ENCODE measurements at places on chromosomes 5 and 9. TPM values are rescaled to one million over a fixed set of nuclear protein-coding genes. Genes with fewer than 3 reads are reported as not detected.
A peak's percentile ranks its signal among the peaks of the same experiment; 100 is the strongest.

SPATA31C1 gene
- total RNA-seq, result not detected

DNA sequence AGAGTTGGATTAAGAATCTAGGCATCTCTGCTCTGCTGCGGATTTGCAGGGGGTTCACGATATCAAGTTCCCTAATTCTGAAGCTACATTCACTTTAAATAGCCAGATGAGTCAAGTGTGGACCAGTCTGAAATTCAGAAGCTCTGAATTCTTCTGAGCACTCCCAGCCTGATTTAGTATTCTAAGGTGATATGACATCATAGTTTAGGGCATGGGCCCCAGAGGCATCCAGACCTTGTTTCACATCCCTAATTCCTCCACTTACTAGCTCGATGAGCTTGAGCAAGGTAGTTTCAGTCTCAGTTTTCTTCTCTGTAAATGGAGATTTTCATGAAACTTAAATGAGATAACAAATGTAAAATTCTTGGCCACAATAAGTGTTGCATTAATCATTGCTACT lies 65.2 kb downstream of the TMEM167A start:
- no peak for DNase-seq

- peak; percentile 14 for DNase-seq
Observed at GRCh38 chr5:177003649-177004048, 2.9 kb downstream of the UIMC1 start.

- DNase-seq, result peak; percentile 59
Observed at GRCh38 chr5:90783460-90784333, 225.1 kb downstream of the ADGRV1 start.

FGFR4 gene
- 0.87 TPM for total RNA-seq

MAMDC4 gene
- total RNA-seq, result 2.0 TPM

DNA sequence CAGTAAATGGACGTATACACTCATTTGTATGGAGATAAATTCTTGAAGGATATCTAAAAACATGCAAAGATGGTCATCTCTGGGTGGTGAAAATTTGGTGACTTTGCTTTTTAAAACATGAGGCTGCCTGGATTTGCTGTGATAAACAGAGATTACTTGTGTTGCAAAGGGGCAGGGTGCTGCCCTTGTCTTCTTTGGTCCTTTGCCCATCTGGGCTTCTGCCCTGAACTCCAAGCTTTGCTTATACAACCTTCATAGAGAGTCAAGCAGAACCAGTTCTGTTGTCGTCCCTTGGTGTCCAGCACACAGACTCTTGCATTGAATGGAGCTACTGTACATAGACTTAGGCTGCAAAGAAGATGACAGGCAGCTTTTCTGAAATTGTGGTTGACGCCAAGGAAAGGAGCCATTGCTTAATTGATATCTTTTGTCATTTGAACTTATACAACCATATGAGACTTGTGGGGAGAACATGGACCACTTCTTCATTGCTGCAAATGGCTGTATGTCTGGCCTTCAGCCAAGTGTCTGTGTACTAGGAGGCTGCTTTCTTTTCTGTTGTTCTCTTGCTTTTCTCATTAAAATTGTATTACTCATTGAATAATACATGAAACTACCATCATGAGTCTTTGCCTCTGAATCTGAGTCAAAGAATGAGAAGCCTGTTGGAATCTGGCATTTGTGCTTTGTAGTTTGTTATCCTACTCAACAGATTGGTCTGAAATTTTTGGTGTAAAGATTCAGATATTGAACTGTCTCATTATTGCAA lies 152.5 kb downstream of the DMRT2 start:
- no peak for DNase-seq

- no peak for DNase-seq
Observed at GRCh38 chr5:40780199-40780598, 18.0 kb downstream of the PRKAA1 start.

- no peak for DNase-seq
Observed at GRCh38 chr5:98121036-98121936, 652.2 kb upstream of the RGMB start.

FAM221B gene
- not detected for total RNA-seq

SH3RF2 gene
- 0.22 TPM for total RNA-seq

- peak; percentile 30 for DNase-seq
Observed at GRCh38 chr5:57501414-57502201, 19.0 kb upstream of the ACTBL2 start.

C5orf63 gene
- total RNA-seq, result 2.4 TPM

GRCh38 chr5:50325237-50325832 lies 115.8 kb downstream of the EMB start:
- peak; percentile 35 for DNase-seq

PCDHGA6 gene
- 1.7 TPM for total RNA-seq

CACNA1B gene
- under 0.01 TPM for total RNA-seq

DNA sequence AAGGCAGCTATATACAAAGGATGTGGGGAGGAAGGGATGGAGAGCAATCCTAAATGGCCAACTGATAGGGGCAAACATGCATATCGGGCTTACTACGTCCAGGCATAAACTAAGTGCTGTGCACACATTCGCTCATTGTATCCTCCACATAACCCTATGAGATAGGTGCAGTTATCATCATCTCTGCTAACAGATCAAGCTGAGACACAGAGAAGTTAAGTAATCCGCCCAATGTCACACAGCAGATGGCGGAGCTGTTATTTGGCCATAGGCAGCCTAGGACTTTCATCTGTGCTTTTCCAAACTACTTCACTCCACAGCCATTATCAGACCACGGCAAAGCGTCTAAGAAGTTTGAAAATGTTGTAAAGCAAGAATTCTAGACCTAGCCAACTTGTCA lies 197.5 kb downstream of the RGS3 start:
- DNase-seq, result no peak

SLC36A2 gene
- not detected for total RNA-seq

TRPM3 gene
- 0.40 TPM for total RNA-seq

TMEM215 gene
- not detected for total RNA-seq

DNA sequence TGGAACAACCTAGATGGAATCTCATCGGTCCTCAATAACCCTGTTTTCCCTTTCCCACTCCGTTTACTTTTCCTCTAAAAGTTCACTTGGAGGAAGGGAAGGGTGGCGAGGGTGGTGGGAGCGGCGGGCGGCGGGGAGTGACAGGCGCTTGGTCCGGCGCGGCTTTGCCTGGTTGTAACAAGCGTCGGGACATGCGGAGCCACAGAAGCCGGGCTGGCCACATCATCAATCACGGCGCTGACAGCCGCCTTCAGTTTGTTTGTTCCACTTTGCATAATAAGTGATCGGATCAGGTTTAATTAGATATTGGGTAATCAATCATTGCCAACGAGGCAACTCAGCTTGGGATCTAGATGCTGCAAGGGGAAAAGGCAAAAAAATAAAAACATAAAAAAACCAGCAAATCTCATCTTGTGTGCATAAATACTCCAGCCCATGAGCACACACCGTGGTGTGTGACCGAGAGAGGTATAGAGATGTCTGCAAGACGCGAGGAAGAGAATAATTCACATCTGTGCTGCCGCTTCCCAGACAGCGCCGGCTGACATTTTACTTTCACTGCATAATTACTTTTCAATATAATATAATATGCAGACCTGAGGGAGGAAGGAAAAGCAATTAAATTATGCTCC lies 396.2 kb upstream of the IRX4 start:
- no peak for DNase-seq

DNA sequence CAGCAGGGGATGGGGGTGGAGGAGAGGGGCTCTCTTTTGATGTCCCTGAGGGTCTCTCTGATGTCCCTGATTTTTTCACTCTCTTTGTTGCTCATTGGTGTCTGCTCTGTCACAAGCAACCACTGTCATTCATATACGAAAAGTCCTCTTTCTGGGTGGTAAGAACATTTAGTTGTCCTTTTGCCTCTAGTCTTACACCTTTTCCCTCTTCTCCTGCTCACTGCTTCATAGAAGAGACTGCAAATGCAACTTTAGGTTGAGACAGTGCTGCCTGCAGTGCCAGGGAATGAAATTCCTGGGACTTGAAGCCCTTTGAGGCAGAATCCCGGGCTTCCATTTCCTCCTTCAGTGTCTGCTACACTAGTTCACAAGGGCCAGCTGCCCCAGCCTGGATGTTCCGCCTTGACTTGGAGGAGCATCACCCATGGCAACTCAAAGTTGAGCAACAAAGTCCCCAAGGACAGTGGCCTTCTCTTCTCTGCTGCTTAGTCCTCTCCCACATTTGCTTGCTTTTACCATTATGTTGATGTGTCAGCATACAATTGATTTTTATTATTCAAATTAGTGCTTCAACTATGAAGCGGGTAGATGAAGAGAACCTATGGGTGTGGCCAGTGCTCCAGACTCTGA lies 94.7 kb upstream of the RUSC2 start:
- DNase-seq, result no peak

GGTA1 gene
- total RNA-seq, result 5.4 TPM

DNA sequence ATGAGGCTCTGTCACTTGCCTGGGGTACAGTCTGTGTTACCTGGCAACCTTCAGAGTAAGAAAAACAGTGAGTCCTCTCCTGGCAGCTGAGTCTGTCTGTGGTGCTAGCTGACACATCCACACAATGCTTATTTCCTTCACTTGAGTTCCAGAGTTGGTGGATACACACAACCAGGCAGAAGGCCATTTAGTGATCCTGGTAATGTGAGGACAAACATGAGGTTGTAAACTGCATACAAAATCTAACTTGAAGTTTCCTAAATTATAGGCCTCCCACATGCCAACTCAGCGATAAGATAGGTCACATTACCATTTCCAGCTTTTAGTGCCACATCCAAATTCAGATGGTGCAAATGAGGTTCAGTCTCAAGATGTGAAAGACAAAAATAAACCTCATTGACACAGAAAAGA lies 125.5 kb downstream of the DCP2 start:
- peak; percentile 31 for DNase-seq

PFN3 gene
- not detected for total RNA-seq

PCDHGC3 gene
- 10.2 TPM for total RNA-seq

F2RL1 gene
- 33.9 TPM for total RNA-seq

INSL4 gene
- not detected for total RNA-seq

GRCh38 chr9:72589667-72590521 lies 68.5 kb downstream of the TMC1 start:
- peak; percentile 39 for DNase-seq

GRCh38 chr5:178784391-178784790 lies 53.9 kb upstream of the ZNF354A start:
- DNase-seq, result no peak

RUFY1 gene
- total RNA-seq, result 62.9 TPM

DNA sequence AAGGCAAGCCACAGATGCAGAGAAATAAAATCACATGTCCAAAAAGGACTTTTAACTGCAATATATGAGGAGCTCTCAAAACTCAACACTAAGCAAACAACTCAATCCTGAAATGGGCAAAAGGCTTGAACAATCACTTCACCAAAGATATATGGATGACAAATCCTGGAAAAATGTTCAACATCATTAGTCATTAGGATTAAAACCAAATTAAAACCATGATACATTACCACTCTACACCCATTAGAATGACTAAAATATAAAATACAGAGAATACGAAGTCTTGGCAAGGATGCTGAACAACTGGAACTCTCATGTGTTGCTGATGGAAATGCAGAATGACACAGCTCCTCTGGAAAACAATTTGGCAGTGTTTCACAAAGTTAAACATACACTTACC lies 277.4 kb downstream of the TLE1 start:
- DNase-seq, result no peak

GRCh38 chr5:177198738-177199137 lies 65.2 kb downstream of the NSD1 start:
- no peak for DNase-seq

- no peak for DNase-seq
Observed at GRCh38 chr5:78407458-78407857, 47.0 kb downstream of the SCAMP1 start.

GRCh38 chr5:40405996-40406740 lies 273.5 kb upstream of the PTGER4 start:
- no peak for DNase-seq

SCGB3A1 gene
- 0.60 TPM for total RNA-seq

DNA sequence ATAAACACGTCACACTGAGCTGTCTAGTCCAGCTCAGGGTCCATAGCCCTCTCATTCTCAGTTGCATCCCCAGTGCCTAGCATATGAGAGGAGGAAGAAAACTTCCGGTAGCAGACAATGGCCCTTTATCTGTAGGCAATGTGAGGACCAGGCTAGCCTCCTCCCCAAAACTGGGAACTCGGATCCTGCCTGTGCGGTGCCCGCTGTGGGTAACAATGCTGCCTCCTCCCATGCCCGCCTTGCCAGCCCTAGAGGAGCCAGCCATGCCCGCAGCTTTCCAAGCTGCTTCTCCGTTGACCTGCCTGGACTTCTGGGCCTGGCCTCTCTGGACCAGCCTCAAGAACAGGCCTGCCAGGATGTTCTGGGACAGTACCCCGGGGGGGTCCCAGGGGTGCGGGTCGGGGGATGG lies 74.6 kb upstream of the ORM1 start:
- no peak for DNase-seq

GRCh38 chr5:55308254-55308836 lies 556 bp downstream of the MTREX start:
- DNase-seq, result peak; percentile 41

- DNase-seq, result peak; percentile 71
Observed at GRCh38 chr5:442335-443238, at the start of gene EXOC3. TSS of gene EXOC3 (plus strand) at chr5:443176. CDS start at chr5:446206, 3,030 bp downstream.

Measured in lung microvascular endothelial cell (primary cell).